Kidney epithelial cell (primary cell): ENCODE measurements at places on chromosomes 3 and 15.
A peak's percentile ranks its signal among the peaks of the same experiment; 100 is the strongest.

DNA sequence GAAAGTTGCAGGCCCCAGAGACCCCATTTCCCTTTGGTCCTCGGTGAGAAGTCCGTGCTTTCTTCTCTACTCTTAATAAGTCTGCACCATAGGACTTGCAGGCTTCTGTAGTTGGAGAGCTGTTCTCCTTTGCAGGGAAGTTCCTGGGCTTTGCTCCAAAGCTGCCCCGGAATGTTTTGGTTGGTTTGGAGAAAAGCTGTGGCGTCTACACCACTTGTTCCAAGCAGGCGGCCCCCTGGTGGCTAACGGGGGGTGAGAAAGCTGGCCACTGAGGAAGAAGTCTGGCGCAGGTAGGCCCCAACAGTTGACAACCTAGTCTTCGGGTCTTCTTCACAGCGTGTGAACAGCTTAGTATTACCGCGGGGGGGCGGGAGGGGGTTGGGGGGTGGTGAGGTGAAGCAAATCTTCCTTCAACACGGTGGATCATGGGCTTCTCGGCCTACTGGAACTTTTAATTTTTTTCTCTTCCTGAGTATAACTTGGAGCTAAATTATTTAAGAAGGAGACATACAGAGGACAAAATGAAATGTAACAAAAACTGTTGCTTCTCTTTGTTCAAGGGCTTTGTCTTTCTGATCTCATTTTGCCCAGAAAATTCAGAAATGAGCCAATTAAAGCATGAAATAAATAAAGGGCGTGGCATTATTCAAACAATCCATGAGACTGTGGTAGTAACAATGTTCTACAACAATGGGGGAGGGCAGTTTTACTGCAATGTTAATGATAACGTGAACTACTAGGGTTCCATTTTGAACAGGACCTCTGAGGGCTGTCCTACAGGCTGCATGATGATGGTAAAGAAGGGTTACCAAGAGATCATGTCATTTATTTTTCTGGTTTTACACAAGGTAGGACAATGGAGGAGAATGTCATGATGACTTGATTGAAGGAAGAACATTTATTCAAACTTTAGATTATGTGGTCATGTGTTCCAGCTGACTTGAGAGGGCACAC, 2.2 kb upstream of the THRB start:
- no peak for DNase-seq

GRCh38 chr3:190094160-190094718, 26.5 kb downstream of the P3H2 start:
- DNase-seq: no peak

DNA sequence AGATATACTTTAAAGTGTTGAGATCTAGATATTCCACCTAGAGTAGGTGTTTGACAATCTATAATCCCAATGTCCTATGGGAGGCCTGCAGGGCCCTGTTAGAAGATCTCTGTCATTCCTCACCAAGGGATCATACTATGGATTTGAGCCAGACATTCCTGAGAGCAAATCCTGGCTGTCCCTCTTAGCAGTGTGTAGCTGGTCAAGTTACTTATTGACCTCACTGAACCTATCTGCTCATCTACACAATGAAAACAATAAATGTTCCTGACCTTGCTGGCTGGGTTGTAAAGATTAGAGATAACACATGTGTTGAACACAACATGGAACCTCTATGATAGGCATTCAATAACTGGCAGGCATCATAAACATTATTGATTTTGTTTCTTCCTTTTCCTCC, 265.6 kb upstream of the ATP11B start:
- DNase-seq: peak; percentile 10

DNA sequence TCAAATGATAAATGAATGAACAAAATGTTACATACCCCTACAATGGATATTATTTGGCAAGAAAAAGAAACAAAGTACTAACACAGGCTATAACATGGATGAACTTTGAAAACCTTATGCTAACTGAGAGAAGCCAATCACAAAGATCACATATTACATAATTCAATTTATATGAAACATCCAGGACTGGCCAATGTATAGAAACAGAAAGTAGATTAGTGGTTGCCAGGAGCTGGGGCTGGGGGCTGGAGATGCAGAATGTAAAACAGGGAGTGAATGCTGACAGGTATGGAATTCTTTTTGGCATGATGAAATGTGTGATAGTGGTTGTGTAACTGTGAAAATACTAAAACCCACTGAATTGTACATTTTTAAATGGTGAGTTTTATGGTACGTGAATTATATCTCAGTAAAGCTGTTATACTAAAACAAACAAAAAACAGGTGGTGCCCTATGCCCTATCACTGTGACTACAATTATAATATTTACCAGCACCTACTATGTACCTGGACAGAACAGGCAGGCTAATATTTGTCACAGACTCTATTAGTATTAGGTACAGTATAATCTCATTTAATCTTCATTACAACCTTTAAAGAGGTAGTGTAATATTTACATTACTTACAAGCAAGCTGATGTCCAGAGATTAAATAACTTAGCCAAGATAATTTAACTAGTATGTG, 90.0 kb downstream of the ETFA start:
- DNase-seq: no peak

DNA sequence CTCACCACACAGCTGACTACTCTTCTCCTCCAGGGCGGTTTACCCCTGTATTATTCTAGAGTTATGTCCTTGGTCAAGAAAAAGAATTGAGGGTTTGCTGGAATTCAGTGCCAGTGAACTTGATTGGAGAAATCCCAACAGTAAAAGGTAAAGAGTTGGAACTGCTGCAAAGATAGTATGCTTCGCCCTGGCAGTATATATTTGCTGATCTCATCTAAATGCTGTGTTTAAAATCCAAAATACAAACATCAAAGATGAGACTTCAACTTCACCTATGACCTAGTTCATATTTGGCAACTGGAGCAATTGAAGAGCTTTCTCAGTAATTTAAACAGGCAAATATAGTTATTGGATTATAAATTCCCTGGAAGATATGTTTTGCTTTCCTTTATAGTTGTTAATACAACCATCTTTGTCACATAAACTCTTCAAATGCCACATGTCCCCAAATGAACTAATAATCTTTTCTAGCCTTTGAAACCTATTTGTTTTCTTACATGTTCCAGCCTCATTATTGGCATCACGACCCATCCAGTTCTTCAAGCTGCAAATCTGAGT, 6.5 kb downstream of the KCNH8 start:
- DNase-seq: no peak

GRCh38 chr15:62737551-62737950, 305.0 kb upstream of the TPM1 start:
- no peak for DNase-seq

- DNase-seq: no peak
These were observed 305.7 kb upstream of the ATP11B start for GRCh38 chr3:182487611-182488010.

DNA sequence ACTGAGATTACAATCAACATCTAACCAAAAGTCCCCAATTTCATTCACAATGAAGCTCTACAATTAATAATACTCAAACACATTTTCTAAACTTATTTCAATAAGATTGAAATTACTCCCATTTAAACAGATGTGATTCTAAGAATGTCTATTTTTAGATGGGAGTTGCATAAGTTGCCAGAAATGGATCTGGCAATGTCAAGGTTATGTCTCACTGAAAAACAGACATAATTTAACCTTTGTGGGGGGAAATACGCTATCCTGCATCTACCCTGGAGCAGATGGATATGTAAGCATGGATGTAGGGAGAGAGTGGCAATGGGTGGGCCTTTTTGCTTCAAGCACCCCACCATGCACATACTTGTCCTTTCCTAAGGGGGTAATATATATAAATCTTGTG, 6.7 kb upstream of the EIF1B start:
- DNase-seq: no peak

GRCh38 chr15:23797747-23798446, 110.8 kb upstream of the NDN start:
- no peak for DNase-seq

GRCh38 chr3:53809764-53810400, 36.3 kb downstream of the CHDH start:
- DNase-seq: no peak

- DNase-seq: no peak
These were observed 29.2 kb upstream of the SV2B start for GRCh38 chr15:91070872-91071271.

DNA sequence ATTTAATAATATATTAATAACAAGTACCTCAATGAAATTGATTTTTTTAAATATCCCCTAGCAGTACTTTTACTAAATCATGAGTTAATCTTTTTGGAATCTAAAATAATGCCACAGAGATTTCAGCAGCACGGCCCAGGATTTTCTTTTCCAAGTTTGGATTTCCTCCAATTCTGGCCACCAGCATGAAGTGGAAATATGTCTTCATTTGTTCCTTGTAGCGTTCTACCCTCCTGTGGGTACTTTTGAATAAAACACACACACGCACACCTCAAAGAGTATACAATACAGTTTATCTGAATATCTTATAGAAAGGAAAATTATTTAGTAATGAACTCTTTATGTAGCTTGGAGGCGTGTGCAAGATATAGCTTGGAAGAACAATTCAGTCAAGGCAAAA, 125.1 kb upstream of the STT3B start:
- no peak for DNase-seq

- DNase-seq: no peak
These were observed 51.7 kb upstream of the CTDSPL start for GRCh38 chr3:37809846-37810447.

GRCh38 chr15:80180986-80181385, 28.2 kb downstream of the FAH start:
- DNase-seq: no peak

DNA sequence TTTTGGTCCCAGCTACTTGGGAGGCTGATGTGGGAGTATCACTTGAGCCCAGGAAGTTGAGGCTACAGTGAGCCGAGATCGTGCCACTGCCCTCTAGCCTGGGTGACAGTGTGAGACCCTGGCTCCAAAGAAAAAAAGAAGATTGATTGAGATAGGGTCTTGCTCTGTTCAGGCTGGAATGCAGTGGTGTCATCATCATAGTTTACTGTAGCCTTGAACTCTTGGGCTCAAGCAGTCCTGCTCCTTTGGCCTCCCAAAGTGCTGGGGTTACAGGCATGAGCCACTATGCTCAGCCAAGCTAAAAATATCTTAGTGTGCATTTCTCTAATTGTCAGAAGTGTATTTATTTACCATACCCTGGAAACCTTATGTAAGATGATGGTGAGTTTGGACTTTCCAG, 43.9 kb downstream of the IGF1R start:
- DNase-seq: no peak

DNA sequence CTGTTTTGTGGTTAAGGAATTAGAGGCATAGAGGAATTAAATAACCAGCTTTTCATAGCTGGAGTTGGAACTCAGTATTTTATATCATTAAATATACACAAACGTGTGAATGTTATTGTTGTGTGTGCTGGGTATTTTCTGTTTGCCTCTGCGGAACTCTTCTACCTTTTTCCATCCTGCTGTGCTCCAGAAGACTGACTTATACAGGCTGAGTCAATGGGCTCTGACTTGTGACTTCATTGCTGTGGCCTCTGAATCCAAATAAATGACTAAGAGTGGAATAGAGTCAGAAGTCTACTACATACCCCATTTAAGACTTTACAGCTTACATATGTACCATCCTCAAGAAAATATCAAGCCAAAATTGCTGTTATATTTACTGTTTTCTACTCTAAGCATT, 17.6 kb downstream of the ARIH1 start:
- DNase-seq: peak; percentile 59

- no peak for DNase-seq
These were observed 26.7 kb downstream of the KCNMB2 start for GRCh38 chr3:178562947-178563232.

GRCh38 chr3:146222204-146223046, 28.5 kb downstream of the PLSCR4 start:
- no peak for DNase-seq

DNA sequence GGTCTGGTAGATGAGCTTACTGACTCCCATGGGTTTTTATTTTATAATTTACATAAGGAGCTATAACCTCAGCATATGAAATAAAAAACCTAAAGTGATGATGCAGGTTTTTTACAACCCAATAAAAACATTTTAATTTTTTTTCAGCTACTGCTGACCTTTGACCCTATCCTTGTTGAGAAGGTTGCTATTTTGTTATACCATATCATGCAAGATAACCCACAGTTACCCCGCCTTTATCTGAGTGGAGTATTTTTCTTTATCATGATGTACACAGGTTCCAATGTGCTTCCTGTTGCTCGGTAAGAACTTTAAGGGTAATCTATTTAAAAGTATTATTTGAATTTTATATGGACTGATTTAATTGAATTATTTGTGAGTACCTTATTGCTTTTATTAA, 70.8 kb downstream of the DNAJC13 start:
- no peak for DNase-seq

- DNase-seq: peak; percentile 19
These were observed 45.0 kb downstream of the SUCNR1 start for GRCh38 chr3:151918253-151919029.

- DNase-seq: no peak
These were observed 23.1 kb upstream of the RNU6-1 start for GRCh38 chr15:67862750-67863441.

DNA sequence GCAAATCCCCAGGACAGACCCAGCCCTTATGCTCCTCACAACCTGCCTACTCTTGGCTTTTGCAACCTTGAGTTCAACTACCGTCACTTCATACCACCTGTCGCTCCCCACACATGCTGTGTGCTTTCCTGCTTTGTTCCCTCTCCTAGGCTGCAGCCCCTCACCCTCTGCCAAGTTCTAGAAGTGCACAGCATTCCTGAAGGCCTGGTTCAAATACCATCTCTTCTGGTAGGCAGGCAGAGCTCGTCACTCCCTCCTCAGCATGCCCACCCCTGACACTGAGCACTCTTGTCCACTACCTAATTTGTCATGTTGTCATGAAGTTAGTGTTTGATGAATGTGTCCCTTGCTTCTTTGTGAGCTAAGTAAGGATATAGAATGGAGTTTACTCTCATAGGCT, 129.6 kb downstream of the SEMA6D start:
- DNase-seq: no peak

DNA sequence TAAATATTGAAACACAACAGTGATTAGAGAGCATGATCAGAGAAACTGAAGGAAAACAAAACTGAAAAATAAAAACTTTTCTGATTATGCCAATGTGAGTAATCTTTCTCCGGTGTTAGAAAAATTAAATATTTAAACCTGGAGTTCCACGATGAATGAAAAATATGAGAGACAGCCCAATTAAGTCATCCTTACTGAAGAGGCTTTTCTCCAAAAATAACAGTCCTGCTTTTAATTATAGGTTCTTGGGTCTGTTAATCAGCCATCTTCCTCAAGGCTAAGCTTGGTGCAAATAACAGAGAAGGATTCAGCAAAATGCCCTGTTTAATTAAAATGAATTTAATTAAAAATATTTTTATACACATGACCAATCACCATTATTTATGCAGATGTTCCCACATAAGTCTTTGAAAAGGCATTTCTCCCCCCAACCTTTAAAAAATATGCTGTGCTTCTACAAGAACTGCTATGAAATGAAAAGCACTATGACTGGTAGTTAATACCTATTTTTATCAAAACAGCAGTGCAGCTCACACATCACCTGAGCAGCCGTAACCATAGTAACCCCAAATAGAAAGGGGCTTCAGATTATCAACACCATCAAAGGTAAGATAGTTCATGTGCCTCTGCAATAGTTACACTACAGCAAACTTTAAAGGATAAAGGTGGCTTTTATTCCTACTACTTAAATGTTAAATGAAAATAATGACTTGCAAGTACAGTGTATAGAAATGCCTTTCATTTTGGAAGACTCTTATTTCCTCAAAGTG, 175.7 kb downstream of the SLC9A9 start:
- no peak for DNase-seq

- DNase-seq: no peak
These were observed 92.8 kb downstream of the GOLIM4 start for GRCh38 chr3:168002786-168003368.
